GM23338 (cell line): ENCODE measurements at places on chromosomes 11 and 22. TPM values are rescaled to one million over a fixed set of nuclear protein-coding genes. Genes with fewer than 3 reads are reported as not detected.

DNA sequence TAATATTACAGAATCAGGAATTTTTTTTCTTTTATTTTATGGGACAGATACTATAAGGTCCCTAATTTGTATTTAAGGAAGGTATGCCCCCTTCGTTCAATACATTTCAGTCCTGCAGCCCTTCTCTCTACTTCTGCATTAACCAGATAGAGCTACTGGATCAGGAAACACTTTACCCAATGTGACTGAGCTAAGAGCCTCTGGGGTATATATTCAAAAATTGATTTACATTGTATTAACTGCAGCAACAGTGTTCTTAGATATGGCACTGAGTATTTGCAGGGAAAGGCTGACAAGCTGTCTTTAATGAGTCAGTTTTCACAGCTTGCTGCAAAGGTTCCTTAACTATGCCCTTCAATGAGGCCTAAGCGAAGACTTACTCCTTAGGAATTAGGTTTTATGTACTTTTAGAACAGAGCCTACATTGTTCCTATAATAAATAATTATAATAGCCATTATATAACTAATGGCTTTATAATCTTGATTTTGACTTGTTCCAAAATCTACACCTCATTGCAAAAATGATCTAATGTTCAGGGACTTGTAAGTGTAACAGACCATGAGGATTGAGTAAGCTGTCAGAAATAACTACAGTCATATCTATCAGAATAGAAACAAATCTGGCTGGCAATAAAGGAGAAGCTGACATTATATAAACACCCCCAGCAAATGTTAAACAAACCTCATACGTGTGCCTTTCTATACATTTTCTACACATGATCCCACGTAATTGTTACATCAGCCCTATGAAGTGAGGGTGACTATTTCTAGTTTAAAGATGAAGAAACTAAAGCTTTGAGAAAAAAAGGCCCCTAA, 55.0 kb downstream of the DDI1 start:
- no peak for DNase-seq

The POU2AF3 gene
- 2.7 and 5.2 TPM in 2 replicates for total RNA-seq

The TMEM151A gene
- 4.4 and 5.0 TPM in 2 replicates for total RNA-seq

DNA sequence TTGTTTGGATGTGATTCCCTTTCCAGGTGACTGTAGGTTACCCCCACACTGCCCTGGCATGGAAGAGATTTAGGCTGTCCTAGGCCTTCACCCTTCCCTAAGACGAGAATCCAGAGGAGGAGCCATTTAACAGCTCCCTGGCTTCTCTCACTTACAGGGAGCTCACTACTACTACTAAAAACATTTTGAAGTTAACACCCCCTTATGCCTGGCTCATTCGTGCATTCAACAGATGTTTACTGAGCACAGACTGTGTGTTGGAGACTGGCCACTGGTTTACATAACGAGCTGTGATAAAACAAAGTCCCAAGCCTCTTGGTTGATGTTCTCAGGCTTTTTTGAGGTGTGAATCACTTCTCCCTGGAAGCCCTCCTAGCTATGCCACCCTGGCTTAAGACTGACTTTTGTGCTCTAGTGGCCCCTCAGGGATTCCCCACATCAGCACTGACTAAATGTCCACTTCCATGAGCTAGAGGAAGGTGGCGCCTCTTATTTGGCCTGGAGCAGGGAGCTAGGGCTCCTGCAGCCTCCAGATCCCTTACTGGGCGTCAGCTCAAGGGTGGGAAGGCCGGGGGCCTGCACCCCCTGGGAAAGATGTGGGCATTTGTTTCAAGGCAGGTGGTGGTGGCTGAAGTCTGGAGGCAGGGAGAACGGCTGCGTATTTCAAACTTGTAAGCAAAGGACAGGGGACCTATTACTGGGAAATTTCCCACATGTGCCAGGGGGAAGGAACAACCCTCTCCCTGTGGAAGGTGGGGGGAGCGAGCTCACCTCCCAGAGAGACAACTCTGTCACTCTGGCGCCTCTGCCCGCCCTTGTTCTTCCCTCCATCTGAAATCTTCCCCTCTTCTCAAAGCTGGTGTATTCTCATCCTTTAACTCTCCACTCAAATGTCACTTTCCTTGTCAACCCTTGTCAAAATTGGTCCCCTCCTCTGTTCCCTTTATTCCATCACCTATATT, 19.4 kb upstream of the MALAT1 start:
- DNase-seq, result peak; percentile 83

DNA sequence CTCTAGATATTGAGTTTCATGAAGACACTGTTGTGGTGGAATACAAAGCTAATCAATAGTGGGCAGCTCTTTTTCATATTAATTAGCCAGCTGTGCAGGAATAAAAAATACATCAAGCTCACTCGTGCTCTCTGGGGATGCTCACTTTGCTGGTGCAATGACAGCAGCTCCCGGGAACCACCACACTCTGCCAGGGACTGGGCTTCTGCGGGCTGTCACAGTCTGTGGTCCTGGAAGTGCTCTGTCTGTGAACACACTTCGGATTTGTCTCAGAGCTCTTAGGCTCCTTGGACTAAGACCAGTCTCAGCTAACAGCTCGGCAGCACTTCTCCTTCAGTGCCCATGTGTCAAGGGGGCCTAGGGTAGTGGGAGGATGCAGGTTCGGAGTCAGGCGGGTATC, 393.5 kb downstream of the TENM4 start:
- no peak for DNase-seq

The TPST2 gene
- 106 and 127 TPM in 2 replicates for total RNA-seq

The BBS1 gene
- 27.8 and 41.3 TPM in 2 replicates for total RNA-seq

DNA sequence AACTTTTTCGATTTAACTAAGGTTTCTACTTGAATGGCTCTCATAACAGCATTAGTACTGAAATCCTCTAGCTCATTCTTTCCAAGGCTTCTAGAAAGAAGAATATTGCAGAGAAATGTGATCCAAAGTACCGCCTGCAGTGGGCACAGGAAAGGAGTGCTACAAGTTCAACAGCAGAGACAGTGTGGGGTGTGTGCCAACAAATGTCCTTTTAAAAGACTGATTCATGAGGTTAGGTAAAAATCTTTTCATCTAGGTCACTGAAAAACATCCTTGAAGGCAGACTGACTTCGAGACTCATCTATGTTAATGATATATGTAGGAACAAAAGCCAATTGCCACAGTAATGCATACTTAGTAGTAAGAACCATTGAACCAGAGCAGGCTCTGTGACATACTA, 349.1 kb upstream of the PITPNB start:
- no peak for DNase-seq

The F2 gene
- 0.21 TPM in 1 of 2 replicates, not detected in the other for total RNA-seq

GRCh38 chr11:1226226-1226985, 3.5 kb downstream of the MUC5B start:
- DNase-seq, result peak; percentile 60

GRCh38 chr11:72609045-72609444, 65.2 kb downstream of the PDE2A start:
- DNase-seq, result peak; percentile 53

The PDGFB gene
- 5.2 and 8.0 TPM in 2 replicates for total RNA-seq

DNA sequence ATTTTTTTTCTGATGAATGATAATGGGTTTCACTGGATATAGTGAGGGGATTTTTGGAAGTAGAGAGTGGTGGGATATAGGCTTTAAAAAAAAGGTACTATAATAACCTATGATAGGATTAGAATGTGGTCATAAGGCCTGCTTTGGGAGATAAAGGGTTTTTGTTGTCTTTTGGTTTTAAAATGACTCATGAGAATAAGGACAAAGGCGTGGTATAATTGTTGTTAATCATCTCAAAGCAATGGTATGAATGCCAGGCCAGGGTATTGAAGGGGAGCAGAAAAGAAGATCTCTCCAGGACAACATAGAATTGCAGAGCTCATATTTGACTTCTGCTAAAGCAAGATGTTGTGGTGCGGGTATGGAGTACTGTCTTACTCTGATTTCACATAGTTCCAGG, 579.4 kb downstream of the JRKL start:
- DNase-seq, result no peak

- DNase-seq, result no peak
These were observed 18.4 kb downstream of the DKK3 start for GRCh38 chr11:11989774-11990744.

GRCh38 chr22:27075028-27075678, 417.8 kb downstream of the MIAT start:
- DNase-seq, result peak; percentile 59

- no peak for DNase-seq
These were observed 7.0 kb downstream of the THY1 start for GRCh38 chr11:119415966-119416365.

The PGA5 gene
- total RNA-seq, result 0.12 and 0.52 TPM in 2 replicates

DNA sequence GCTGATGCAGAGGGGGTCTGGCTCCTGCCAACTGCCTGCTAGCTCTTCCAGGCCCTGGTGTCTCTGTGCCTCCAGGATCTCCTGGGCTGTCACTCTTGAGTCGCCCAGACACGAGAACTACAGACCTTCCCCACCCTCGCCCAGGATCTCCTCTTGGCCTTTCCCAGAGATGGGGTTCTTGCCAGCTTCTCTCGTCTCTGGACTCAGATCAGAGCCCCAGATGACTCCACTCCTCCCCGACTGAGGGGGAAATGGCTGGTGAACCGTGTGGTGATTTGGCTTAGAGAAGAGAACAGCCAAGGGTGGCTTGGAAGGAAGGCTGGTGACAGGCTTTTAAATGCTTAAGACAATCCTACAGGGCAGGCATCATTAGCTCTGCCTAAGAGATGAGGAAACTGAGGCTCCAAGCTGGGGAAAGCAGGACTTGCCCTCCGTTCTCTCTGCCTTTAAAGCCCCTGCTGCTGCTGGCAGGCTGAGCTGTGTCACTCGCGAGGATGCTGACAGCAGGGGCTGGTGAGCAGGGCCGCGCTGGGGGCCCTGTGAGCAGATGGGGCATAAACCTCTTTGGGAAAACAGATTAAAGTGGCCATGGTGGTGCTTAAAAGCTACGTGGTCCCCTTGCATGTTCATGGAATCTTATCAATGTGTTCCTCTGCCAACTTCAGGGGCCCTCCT, 90.3 kb upstream of the THY1 start:
- no peak for DNase-seq

- no peak for DNase-seq
These were observed 47.0 kb downstream of the STIM1 start for GRCh38 chr11:3902441-3902840.
